ENCODE measurements at places on chromosomes 4 and X.

GRCh38 chr4:148849581-148849980, 407.4 kb upstream of the NR3C2 start:
- no peak for DNase-seq

DNA sequence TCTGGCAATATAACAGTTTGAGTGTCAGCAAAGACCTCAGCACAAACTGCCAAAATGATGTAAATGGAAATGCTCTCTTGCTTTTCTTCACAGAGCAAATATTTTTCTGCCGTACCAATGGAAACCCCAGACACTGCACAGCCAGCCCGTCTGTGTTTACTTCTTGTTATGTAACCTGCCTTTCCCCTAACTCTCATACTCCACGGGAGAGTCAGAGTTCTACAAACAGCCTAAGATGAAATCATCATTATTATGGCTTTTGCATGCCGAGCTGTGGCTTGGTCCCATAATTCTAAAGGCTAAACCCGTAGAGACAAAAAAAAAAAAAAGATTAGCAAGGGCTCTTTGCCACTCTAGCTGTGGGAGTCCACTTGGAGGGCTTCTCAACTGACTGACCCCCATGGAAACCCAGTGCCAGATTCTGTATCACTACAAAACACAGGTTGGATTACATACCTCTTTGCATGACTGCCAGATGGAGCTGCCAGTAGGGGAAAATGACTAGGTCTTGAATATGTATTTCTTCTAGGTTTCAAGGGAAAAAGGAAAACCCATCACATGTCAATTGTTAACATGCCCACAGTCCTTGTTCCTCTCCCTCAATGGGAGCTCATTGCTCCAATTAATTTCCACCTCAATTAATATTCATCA, 197.2 kb upstream of the CNKSR2 start:
- no peak for DNase-seq

- DNase-seq: peak; percentile 87
Measured at GRCh38 chr4:151418385-151418784, 9.4 kb downstream of the FHIP1A start.

GRCh38 chr4:123299212-123299691, 97.3 kb upstream of the SPRY1 start:
- peak; percentile 69 for DNase-seq

DNA sequence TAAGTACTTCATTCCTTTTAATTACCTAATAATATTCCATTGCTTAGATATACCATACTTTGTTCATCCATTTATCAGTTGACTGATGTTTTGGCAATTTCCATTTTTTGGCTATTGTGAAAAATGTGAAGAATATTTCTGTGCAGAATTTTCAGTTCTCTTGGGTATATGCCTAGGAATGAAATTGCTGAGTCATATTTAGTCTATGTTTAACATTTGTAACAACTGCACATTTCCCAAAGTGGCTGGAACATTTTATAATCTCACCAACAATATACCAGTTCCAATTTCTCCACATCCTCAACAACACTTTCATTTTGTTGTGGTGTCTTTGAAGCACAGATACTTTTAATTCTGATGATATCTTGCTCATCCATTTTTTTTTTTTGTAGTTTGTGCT, 215.5 kb downstream of the PDGFC start:
- no peak for DNase-seq

DNA sequence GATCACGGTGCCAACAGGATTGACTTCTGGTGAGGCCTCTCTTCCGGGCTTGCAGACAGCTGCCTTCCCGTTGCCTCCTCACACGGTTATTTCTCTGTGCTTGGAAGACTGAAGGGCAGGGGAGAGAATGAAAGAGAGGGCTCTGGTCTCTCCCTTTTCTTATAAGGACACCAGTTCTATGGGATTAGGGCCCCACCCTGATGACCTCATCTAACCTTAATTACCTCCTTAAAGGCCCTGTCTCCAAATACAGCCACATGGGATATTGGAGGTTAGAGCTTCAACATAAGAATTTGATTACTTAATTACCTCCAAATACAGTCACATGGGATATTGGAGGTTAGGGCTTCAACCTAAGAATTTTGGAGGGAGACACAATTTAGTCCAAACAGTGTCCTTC, 46.5 kb downstream of the EVC start:
- no peak for DNase-seq

DNA sequence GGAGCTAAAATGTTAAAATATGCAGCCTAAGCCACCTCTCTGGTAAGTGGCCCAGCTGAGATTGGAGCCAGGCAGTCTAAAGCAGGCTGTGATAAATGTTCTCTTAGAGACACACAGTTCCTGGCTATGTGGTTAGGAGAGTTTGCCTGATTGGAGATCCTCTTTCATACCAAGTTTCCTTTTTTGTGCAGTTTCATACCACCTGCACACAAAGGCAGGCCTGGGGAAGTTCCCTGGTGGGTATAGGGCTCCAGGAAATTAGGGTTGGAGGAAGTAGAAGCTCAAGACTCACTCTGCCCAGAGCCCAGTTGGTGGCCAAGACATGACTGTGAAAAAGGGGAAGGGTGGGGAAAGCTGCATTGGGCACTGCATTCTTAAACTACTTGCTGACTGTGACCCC, 16.9 kb downstream of the CYBB start:
- no peak for DNase-seq

- no peak for DNase-seq
Measured at GRCh38 chr4:3308691-3309090, 15.9 kb downstream of the RGS12 start.

GRCh38 chr4:128571747-128572146, 237.8 kb upstream of the JADE1 start:
- DNase-seq: peak; percentile 97

DNA sequence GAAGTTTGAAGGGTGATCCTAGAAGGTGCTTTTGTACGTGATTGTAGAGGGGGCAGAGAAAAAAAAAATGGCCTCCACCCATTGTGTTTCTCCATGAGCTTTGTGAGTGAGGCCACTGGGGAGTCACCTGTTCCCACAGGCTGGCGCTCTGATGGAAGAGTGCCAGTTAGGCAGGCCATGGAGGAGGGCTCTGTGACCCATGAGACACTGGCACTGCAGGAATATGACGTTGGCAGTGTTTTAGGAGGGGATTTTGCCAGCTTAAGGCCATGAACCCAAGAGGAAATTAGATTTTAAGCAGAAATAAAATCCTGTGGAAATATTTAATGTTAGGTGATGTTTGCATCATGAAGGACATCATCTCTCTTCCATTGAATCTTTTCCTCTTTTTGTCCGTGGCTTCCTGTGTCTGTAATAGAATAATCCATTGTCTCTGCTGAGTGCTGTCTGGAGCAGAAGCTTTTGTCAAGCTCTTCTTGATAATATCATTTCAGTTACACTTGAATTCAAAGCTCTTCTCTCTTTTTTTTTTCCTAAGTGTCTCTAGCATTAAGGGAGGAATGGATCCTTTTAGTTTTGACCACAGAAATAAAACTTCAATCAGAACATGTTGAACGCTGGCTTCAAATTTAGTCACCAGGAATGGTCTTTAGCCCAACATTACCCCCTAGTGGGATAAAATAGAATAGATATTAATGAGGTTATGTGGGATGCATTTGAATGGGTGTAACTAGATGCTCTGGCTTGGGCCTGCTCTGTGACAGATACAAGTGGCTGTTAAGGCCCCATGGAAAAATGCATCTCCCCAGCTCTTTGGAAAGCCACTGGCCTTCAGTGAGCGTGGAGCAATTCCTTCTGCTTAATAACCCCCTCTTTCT, 41.0 kb upstream of the UCP1 start:
- peak; percentile 29 for DNase-seq

DNA sequence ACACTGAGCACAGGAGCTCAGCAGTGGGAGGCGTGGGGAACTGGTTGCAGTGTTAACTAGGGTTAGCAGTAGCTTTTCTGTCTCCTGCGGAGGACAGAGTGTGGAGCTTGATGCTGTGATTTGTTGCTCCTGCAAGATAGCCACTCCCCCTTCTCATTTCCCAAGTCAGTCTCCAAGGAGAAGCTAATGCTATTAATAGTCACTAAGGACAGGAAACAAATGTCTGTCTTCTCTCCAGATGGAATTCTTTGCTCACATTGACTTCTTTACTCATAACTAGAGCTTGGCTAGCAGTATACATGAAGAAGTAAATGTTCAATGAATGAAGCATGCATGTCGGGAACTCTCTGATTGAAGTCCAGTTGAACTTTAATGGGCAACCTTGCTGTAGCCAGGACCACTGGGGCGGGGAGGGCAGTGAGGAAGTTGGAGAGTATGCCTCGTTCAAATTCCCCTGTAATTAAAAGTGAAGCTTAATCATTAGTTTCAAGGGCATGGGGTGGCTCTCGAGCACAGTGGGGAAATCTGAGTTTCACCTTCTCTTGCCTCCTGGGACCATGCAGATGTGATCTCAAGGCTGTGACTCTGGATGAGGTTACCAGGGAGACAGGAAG, 156.6 kb upstream of the SCML1 start:
- DNase-seq: peak; percentile 86

DNA sequence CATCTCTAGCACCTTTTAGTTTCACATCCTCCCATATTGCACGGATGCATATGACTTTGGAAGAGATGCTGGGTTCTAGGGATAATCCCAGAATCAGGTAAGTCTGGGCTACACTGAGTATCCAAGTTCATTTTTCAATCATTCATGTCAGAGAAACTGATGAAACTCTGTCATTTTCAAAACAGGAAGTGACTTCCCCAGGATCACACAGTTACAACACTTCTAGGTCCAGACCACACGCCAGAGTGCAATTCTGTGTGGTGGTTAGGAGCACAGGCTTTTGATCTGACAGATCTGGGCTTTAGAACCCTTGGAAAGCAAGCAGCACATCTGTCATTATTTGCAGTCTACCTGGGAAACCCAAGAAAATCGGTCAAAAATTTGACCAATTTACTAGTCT, 52.1 kb upstream of the CDKN2AIP start:
- no peak for DNase-seq

GRCh38 chrX:47579537-47579936, 2.7 kb upstream of the TIMP1 start:
- DNase-seq: peak; percentile 66

DNA sequence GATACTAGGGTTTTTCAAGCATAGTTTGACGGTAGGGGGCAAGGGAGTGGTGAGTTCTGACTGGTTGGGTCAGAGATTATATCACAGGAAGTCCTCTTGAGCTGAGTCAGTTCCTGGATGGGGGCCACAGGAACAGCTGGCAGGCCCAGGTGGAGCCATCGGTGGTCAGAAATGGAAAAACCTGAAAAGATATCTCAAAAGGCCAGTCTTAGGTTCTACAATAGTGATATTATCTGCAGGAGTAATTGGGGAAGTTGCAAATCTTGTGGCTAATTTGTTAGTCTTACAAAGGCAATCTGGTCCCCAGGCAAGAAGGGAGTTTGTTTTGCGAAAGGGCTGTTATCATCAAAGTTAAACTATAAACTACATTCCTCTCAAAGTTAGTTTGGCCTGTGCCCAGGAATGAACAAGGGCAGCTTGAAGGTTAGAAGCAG, 159.3 kb downstream of the PTCHD1 start:
- peak; percentile 59 for DNase-seq

- DNase-seq: peak; percentile 94
Measured at GRCh38 chrX:108439426-108439942, at the start of gene COL4A5. Gene COL4A5 (plus strand): TSS chrX:108439838. CDS start chrX:108440126, 288 bp downstream.

DNA sequence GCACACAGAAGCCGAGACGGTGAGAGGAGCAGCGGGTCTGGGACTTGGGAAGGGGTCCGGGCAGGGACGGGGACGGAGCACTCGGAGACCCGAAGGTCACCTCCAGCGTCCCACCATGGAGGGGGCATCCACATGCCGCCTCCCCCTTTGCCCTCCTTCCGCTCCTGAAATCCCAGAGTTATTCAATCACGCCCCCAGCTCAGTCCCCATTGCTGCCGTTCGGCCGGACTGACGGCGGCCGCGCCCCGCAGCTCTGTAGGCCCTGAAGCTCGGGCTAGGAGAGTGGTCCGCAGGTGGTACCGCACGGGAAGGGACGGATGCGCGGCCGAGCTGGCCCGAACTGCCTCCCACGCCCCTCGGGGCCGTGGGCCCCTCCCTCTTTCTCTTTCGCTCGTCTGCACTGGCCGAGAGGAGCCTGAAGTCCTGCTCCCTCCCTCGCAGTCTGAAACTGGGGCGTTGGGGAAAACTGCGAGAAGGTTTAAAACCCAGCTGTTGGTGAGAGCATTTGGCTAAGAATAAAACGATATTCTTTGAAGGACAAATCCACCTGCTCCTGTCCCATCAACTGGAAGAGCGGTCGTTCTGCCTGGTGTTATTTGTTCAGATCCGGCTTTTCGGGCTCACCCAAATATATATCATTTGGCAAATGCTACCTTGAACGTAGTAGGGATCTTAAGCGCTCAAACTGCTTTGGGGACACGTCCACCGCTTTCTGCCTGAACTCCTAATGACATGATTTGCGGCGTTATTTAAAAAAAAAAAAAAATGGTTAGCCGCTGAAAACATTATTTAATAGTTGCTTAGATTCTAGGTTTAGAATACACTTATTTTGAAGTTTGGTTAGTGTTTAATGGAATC, 719 bp downstream of the USO1 start:
- DNase-seq: peak; percentile 75

DNA sequence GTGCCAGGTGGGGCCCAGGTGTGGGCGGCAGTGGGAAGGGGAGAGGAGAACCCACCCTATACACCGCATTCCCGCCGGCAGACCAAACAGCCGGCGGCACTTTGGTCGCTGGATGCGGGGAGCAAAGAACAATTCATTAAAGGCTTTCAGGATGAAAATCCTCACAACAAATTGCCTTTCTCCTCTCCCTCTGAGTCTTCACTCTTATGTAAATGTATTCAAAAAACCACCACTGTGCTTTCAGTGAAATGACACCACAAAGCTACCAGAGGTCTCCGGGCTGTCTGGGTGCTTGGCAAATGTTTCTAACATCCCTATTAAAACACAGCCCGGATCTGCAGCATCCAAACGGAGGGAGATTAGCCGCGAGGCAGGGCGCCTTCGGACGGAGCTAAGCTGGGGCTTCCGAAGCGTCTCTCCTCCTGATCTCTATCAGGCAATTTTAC, 171.8 kb upstream of the TBL1X start:
- DNase-seq: no peak

DNA sequence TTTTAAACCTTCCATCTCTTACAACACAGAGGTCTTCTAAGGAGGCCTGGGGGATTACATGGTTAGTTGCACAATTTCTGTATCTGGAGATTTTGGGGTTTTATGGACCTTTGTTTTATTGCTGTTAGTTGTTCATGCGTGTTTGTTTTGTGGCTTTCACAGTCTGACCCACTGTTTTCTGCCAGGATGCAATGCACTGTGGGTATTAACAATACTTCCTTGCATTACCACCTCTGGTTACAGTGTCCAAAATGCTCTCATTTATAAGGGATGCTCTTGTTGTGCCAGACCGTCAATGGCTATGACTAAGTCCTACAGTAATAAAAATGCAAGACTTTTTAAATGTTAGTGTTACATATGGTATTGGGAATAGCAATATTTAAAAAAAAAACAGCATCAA, 730.2 kb downstream of the KCTD8 start:
- DNase-seq: no peak

DNA sequence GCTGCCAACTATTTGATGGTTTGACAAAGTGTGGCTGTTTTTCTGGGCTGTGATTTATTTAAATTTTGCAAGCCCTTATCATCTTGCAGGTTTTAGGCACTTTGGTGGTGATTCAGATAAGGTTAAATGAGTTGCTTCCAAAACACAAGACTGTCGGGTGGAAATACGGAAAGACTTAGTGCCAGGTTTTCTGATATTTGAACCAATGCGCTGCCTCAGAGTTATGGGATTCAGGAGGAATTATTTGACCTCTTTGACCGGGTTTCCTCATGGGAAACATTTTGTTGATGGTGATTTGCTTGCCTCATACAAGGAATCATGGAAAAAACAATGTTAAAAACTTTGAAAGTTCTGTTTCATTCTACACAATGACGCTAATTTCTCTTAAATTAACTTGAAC, 136.1 kb upstream of the MAP9 start:
- DNase-seq: peak; percentile 27

Data from astrocyte (in vitro differentiated cells and primary cell).